AG04449 (cell line): ENCODE measurements at places on chromosomes 6 and 20.

GRCh38 chr20:59720013-59720412, 115.7 kb downstream of the PHACTR3 start:
- DNase-seq: no peak

- peak; percentile 10 for DNase-seq
These were observed 615.4 kb downstream of the MAFB start for GRCh38 chr20:40073535-40074111.

DNA sequence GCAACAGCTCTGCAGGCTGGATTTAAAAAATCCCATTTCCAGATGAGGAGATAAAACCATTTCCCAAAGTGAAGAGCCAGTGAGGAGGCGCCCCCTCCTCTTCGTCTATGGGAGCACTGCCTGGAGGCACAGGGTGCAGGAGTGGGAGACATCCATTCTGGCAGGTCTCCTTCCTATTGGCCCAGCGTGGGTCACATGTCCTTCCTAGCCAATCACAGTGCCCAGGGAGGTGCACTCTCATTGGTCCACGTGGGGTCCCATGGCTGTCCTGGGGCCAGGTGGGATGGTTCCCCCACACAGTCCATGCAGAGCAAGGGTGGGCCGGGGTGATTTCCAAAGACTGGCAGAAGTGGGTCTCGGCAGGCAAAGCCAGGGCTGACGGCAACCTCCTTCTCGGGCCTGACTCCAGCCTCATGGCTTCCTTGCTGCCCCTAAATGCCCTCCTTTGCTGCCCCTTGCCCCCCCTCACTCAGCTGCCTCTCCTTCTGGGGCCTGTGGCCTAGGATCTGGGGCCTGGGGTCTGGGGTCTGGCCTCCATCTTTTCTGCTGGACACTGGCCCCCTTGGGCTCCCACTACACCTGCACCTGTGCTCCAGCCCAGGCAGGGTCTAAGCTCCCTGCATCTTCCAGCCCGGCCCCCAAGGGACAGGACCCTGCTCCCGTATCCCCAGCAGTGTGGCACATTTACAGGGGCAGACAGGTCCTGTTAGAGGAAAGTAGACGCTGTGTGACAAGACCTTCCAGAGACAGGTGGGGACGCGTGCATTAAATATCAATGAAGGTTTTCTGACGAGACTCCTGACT, 231.7 kb downstream of the TAF4 start:
- no peak for DNase-seq

GRCh38 chr6:154341871-154342270, 14.7 kb downstream of the IPCEF1 start:
- DNase-seq: no peak

DNA sequence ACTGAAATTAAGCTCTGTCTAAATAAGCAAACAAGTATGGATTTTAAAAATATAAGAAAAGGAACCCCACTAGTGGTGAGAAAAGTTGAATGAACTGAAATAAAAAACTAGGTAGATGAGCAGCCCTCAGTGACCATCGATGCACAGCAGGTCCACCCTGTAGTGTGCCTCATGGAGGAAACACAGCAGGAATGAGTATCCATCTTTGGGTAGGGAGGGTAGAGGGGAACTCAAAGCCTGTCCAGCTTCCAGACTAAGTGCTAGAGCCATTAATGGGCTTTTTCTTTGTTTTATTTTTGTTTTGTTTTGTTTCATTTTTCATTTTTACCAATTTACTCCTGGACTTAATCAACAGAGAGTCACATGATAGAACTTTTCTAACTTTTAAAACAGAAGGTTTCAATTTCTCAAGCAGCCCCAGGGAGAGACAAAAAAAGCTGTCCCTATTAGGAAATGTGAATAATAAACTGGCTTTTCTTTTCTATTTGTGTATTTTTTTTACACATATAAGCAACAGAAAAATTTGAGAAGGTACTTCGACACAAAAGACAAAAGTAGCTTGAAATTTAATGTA, 700.6 kb downstream of the HACE1 start:
- DNase-seq: no peak

GRCh38 chr20:62489186-62489931, 13.6 kb upstream of the GATA5 start:
- no peak for DNase-seq

GRCh38 chr6:31814677-31815024, 432 bp downstream of the HSPA1L start:
- peak; percentile 92 for DNase-seq

DNA sequence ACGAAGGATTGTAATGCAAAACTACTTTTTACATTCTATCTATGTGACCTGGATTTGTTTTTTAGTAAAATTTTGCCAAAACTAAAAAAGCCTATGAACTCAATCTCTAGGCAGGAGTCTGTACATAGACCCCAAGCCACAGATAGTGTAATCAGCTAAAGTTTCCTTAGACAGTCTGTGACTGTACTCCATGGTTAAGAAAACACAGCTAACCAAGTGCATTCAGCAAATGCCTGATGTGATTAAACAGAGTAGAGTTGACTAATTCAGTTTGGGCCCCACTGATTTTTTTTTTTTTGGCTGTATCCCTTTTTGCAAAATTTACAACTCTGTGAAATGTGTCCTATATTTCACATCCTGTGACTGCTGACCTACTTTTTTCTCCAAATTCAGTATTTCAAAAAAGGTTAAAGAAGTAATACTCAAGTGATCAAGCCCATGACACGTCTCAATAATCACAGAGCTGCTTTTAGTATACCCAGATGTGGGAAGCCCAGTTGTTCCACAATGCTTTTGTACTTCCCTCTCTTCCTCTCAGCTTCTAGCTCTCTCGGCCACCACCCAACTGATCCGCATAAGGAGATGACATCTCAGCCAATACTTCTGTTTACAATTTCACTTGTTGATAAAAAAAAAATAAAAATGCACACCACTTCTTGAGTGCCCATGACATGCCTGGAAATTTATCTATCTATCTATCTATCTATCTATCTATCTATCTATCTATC, 108.8 kb upstream of the TBX18 start:
- no peak for DNase-seq

GRCh38 chr6:2108700-2109306, 136.6 kb downstream of the GMDS start:
- DNase-seq: no peak

- no peak for DNase-seq
These were observed 58.5 kb upstream of the HIVEP1 start for GRCh38 chr6:11953641-11954040.

DNA sequence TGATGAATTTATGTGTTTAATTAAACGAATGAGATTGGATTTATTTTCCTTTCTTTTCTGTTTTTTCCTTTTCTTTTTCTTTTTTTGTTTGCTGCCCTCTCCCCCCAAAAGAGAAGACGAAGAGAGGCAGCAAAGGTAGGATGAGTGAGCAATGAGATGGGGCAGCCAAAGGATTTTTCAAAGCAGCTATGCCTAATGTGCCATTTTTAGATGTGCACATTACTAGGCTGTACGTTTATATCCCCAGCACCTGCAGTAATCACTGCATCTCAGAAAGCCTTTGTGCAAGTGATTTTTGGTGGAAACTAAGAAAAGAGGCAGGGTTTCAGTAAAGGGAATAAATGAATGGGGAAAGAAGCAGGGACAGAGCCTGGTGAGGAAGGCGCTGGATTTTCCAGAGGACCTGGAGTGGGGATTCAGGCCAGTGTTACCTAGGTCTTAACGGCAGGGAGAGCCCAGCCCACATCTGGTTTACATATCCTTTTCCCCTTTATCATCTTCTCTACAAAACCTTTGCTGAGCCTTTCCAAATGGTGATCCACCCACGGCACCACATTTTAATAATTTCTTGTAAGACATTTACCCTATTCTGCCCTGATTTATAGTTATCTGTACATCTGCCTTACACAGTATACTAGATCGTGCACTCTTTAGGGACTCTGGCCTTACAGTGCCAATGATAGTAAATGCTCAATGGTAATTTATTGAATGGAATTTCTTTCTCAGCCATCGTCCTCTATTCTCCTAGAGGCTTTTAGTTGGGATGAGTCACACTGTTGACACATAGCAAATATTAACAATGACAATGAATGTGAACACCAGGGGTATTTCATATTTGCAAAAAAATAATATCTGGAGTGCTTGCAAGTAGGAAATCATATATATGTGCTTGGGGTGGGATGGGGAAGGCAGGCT, 38.3 kb upstream of the ATXN1 start:
- DNase-seq: no peak

DNA sequence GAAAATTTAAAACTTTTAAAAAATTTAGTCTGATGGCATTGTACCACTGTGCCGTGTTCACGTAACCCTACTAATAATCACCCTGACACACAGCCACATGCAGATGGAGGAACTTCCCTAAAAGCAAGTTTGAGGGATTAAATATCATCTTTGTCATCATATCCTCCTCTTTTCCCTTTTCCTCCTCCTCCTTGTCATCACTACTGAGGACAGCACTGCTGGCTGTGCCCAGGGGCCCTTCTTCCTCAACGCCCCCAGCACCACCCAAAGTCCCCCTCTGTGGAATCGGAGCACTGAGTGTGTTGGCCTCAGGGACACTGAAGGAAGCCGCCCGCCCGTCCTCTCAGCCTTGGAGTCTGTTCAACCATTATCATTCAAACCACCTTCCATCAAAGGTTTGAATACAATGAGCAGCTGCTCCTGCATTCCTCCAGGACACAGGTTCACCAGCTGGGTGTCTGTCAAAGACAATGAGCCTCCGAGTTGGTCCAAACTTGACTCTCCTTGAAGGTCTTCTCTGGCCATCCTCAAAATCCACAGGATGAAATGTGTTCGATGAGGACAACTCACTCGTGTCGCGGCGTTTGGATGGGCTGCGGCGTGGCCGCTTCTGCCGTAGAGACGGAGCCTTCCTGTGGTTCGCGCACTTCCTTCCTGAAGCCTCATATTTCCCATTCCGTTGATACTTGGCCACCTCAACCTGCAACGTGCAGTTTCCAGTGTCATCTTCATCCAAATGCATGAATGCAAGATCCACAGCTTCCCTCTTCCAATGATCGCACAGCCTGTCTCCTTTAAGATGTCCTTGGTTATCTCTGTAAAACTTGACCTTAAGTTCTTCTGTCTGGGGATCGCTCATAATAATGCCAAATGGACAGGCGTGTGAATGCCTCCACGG, 23.3 kb downstream of the NQO2 start:
- no peak for DNase-seq

GRCh38 chr20:8292793-8293192, 160.7 kb downstream of the PLCB1 start:
- DNase-seq: no peak

- DNase-seq: no peak
These were observed 79.1 kb downstream of the TNFRSF21 start for GRCh38 chr6:47230579-47230978.

GRCh38 chr6:33191383-33192104, 723 bp downstream of the COL11A2 start:
- no peak for DNase-seq

DNA sequence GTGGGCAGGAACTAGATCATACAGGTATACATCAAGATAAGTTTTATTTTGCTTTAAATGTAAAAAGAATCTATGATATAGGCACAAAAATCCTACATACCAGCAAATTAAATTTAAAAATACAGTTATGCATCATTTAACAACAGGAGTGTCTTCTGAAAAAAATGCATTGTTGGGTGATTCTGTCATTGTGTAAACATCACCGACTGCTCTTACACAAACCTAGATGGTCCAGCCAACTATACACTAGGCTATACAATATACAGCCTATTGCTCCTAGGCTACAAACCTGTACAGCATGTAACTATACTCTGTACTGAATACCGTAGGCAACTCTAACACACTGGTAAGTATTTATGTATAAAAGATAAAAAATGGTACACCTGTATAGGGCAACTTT, 139.4 kb downstream of the RNGTT start:
- no peak for DNase-seq

DNA sequence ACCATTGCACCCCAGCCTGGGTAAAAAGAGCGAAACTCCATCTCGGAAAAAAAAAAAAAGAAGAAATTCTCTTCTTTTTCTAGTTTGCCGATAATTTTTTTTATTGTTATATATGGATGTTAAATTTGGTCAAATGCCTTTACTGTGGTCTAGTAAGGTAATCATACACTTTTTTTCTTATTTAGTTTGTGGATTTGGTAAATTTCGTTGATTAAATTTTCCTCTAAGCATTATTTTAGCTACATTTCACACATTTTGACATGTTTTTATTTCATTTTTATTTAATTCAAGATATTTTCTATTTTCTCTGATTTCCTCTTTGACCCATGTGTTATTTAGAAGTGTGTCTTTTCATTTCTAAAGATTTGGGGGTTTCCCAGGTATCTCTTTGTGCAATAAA, 18.0 kb upstream of the ELOVL2 start:
- no peak for DNase-seq

- no peak for DNase-seq
These were observed 14.7 kb upstream of the CDKN1A start for GRCh38 chr6:36663504-36664446.

GRCh38 chr6:139436200-139436956, 61.9 kb upstream of the CITED2 start:
- no peak for DNase-seq

DNA sequence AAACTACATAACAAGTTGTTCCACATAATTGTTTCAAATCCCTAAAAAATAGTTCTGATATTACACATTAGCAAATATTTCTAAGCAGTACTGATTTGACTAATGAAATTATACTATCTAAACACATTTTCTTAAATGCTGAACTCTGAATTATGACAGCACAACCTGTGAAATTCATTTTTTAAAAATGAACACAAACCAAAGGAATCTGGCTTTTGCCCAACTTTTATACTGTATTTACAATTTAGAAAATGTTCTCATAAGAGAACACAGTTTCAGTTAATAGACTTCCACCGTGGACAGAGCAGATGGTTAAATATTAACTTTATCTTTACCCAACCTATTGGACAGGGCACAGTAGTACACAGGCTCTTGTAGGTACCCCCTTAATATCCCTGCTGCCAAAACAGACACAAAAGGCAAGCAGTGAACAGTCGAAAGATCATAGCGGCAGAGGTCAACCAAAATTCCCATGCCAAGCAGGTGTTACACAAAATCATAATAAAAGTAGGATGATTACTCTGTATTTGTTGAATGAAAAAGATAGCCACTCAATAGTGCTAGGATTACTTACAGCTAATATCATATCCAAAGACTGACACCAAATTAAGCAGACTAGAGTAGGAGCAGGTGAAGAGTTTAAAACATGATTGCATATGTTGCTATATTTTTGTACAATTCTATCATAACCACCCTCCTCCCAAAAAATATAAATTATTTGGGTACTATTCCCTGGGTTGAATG, 122.5 kb downstream of the RNGTT start:
- DNase-seq: no peak

DNA sequence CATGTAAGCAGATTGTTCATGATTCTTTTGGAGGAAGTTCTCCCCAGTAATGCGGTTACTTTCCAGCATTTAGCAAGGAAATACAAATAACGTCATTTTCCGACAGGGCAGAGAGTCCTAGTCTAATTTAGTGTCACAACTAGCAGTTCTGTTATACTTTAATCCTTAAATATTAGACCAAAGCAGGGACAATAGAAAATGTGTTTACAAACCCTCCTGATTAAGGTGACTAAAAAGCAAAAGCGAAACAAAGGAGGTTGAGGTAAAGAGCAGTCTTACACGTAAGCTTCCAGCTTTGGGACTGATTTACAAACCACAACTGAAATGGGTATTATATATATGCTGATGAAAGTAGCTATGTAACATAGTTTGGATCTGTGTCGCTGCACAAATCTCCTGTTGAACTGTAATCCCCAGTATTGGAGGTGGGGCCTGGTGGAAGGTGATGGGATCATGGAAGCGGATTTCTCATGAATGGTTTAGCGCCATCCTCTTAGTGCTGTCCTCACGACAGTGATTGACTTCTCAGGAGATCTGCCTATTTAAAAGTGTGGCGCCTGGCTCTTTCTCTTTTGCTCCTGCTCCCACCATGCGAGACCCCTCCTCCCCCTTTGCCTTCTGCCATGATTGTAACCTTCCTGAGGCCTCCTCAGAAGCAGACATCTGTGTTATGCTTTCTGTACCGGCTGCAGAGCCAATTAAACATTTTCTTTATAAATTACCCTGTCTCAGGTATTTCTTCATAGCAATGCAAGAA, 81.9 kb downstream of the PLCB1 start:
- DNase-seq: no peak
